ENCODE measurements at places on chromosomes 2 and 18. TPM values are rescaled to one million over a fixed set of nuclear protein-coding genes. Genes with fewer than 3 reads are reported as not detected.

GRCh38 chr2:25174192-25174861, 5.9 kb upstream of the POMC start:
- ATAC-seq, result no peak

GRCh38 chr18:63079114-63079513, 240.5 kb downstream of the BCL2 start:
- peak; percentile 36 for ATAC-seq

- no peak for ATAC-seq
Observed at GRCh38 chr2:173544641-173545363, 190.1 kb downstream of the CDCA7 start.

DNA sequence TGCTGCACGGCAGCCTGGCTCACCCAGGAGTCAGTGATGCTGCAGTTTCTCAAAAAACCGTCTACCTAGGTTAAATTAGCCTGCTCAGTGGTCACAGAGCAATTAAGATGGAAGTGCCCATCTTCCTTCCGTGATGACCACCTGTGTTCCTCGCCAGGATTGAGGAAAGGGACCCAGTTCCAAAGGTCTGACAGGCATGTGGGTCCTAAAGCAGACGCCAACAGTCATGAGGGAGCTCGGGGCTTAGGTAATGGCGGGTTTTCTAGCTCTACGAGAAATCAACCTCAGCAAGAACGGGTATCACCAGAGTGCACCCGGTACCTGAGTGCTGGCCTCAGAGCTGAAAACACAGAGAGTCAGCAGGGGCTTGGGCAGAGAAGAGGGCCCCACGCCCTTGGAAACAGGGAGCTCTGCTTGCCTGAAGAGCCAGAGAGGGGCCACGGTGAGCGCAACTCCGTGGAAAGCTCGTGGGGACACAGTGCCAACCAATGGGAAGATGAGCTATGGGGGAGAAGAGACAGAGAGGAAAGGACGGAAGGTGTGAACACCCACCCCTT, 34.3 kb upstream of the DNMT3A start:
- no peak for ATAC-seq

DNA sequence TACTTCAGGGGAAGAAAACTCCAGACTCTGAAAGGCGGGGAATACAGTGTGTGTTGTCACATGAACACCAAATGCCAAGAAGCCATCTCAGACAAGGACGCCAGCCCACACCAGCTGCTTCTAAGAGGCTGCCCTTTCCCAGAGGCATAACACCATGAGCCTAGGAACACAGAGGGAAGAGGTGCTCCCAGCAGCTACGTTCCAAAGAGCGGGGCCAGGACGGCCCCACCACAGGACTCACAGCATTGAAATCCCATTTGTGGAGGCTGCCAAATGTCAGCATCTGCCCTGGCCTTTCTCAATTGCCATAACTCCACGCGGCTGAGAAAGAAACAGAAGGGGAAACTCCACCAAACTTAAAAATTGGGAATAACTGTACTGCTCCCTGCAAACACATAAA, 20.1 kb upstream of the ID2 start:
- no peak for ATAC-seq

The ARHGEF4 gene
- 41.8 TPM for total RNA-seq

The FASTKD1 gene
- total RNA-seq, result 21.6 TPM

GRCh38 chr2:210128961-210129360, 42.2 kb downstream of the KANSL1L start:
- ATAC-seq, result no peak
